Epithelial cell of proximal tubule (primary cell): ENCODE measurements at places on chromosomes 12 and 14. TPM values are rescaled to one million over a fixed set of nuclear protein-coding genes. Genes with fewer than 3 reads are reported as not detected.
A peak's percentile ranks its signal among the peaks of the same experiment; 100 is the strongest.

The REC8 gene
- 122 and 158 TPM in 2 replicates for total RNA-seq

The ZCRB1 gene
- 26.6 and 40.1 TPM in 2 replicates for total RNA-seq

GRCh38 chr14:88470542-88471440 is 84.0 kb downstream of the PTPN21 start:
- no peak for DNase-seq

DNA sequence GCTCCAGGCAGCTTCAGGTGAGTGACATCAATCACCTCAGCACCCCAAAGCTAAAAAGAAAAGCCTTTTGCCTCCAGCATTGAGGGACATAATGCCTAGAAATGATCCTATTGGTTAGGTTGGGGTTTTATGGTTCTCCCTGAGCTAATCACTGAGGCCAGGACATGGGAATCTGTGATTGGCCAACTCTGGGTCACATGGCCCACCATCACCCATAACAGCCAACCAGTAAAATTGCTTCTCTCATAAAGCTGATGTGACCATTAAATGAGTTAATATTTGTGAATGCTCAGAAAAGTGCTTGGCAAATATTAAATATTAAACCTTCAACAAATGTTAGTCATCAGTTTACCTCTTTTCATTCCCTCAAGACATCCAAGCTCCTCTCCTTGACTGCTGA is 60.2 kb downstream of the TBX3 start:
- no peak for DNase-seq

- DNase-seq = no peak
These were observed 57.0 kb downstream of the NT5DC3 start for GRCh38 chr12:103783744-103784664.

- DNase-seq = peak; percentile 67
These were observed 68.5 kb downstream of the SLC6A12 start for GRCh38 chr12:145369-145960.

- DNase-seq = no peak
These were observed 9.2 kb upstream of the ZNF385A start for GRCh38 chr12:54393743-54394142.

GRCh38 chr14:63474111-63474510 is 69.1 kb downstream of the PPP2R5E start:
- no peak for DNase-seq
